Natural killer cell (primary cell): ENCODE measurements at places on chromosomes 11 and 22.
A peak's percentile ranks its signal among the peaks of the same experiment; 100 is the strongest.

DNA sequence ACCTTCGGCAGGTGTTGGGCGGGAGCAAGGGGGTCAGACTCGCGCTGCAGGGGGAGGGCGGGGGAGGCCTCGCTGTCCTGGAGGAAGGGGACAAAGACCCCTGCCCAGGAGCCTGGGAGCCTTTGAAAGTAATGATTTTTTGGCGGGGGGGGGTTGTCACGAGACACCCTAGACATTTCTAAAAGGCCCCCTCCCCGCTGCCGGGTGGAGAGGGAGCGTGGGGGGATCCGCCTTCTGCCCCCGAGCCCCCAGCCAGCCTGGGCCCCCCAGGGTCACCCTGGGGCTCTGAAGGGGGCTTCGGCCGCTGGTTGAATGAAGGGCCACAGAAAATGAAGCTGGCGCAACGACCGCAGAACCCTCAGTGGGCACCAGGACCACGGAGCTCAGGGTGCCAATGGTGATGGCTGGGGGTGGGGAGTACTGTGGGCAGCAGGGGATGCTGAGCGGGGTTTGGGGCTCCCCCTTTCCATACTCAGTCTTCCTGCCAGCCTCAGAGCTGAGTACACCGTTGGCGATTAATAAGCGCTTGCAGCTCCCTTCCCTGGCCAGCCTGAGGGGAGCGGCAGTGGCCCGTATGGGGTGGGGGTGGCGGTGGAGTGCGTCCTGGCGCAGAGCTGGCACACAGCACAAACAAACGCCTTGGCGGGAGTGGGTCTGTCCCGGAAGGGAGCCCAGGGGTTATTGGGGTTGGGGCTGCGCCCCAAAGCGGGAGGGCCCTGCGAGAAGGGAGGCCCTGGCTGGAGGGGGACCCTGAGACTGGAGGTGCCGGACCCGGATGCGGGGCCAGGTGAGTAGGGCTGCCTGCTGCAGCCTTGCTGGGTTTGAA, 1.2 kb upstream of the DUSP8 start:
- DNase-seq = peak; percentile 75

- no peak for DNase-seq
Measured at GRCh38 chr11:19359221-19360000, 118.7 kb upstream of the E2F8 start.

- no peak for DNase-seq
Measured at GRCh38 chr11:120019191-120019590, 118.7 kb downstream of the TRIM29 start.

GRCh38 chr11:129298988-129299387, 76.7 kb upstream of the BARX2 start:
- DNase-seq = no peak

GRCh38 chr11:80281194-80281593, 840.4 kb upstream of the TENM4 start:
- no peak for DNase-seq

DNA sequence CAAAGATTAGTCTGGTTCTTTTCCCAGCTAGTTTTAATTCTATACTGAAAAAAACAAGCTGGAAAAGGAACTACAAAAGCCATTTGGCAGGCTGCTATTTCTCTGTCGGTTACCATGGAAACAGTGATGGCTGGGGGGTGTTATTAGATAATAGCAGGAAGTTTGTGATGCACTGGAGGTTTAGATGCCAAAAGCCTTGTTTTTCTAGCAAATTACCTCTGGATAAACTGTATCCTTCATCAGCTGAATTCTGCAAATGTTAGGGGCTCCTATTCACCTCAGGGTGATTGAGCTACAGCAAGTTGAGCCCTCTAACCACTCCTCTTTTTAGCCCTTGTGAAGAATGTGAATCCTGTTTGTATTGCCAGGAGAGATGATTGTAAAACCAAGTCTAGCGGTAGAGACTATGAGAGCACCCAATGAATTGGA, 25.2 kb downstream of the ALKBH3 start:
- no peak for DNase-seq

DNA sequence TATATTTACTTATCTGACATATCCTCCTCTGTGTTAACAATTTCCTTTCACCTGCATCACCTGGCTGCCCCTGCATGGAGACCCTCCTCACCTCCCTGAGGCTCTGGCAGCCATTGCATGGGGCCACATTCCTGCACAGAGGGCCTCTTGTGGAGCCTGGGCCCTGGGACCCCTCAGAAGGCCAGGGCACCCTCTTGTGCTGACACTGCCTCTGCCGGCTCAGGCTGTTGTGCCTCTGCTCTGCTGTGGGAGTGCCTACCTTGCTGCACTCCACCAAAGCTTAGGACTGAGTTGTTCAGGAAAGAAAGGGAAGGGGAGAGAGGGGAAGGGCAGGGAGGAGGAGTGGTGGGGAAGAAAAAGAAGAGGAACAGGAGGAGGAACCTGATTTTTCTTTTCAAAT, 194.5 kb downstream of the ADAMTS15 start:
- no peak for DNase-seq

DNA sequence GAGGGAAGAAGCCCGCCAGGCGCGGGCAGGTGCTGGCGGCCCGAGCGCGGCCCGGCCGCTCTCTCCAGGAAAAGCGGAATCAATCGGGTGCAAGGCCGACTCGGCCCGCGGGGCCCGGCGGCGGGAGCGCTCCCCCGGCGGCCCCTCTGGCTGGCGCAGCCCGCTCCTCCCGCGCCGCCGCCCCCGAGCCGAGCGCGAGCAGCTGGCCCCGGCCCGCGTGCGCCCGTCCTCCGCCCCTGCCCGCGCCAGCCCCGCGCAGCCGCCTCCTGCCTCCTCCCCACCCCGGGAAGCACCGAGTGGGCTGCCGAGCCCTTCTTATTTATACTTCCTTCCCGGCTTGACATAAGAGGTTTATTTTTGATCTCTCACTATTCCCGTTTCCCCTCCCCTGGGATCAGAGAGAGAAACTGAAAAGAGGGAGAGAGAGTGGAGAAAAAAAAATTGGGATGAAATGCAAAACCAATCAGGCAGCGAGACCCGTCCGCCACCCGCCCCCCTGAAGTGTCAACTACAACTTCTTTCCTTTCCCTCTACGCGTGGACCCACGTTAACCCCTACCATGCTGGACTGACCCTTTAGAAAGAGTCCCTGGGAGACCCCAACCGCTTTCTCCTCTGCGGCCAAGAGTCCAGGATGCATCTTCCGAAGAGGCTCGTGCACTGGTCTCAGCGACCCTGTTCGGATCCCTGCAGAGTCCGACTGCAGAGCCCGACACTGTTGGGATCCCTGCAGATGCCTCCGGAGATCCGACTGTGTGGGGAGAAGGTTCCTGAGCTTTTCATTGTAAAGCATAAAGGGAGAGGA, at the start of gene ADAMTS8:
TSS of gene ADAMTS8 (minus strand) at position 294 of the 804 bp plus-strand sequence. CDS start 323 bp downstream, outside the sequence.
- DNase-seq = no peak

DNA sequence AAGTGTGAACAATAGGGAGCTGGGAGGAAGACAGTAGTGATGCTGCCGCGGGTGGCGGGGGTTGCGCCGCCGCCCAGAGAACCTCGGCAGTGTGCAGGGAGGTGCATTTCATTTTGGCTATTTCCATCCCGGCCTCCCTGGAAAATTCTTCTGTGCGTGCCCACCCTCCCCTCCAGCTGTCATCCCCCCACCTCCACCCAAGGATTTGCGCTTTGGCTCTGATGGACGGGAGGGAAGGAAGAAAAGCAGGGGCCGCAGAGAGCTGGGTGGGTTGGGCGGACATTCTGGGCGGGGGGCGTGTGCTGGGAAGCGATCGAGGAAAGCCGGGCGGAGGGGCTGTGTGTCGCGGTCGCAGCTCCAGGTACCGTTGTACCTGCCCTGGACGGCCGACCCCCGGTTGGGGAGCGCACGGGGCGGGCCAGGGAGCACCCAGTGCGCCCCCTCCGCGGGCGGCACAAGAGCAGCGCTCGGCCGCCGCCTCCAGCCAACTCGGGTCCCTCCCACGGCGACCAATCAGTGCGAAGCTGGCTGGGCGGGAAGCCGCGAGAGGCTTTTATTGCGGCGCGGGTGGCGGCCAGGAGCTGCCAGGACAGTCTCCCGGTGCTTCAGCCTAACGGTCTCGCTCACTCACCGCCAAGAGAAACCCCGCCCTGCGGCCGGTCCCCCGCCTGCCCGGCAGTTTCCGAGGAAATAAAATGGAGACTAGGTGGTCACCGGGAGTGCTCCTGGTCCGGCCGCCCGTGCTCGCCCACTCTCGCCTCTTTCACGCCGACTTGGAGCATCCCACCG, 1.6 kb downstream of the NCAM1 start:
- no peak for DNase-seq

DNA sequence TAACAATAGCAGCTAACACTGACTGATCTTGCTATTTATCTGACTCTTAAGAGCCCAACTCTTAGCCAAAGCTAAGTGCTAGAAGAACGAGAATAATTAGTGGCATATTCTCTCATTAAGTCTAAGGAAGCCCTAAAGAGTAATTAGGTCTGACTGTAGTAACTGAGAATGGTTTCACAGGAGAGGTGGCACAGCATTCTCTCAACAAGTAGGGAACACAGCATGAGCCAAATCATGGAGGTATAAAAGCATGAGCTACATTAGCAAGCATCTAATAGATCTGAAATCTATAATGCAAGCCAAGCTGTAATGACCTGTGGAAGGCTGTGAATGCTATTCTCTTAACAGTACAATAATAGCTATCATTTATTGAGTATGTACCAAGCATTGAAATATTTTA, 230.6 kb downstream of the TTC28 start:
- DNase-seq = no peak

DNA sequence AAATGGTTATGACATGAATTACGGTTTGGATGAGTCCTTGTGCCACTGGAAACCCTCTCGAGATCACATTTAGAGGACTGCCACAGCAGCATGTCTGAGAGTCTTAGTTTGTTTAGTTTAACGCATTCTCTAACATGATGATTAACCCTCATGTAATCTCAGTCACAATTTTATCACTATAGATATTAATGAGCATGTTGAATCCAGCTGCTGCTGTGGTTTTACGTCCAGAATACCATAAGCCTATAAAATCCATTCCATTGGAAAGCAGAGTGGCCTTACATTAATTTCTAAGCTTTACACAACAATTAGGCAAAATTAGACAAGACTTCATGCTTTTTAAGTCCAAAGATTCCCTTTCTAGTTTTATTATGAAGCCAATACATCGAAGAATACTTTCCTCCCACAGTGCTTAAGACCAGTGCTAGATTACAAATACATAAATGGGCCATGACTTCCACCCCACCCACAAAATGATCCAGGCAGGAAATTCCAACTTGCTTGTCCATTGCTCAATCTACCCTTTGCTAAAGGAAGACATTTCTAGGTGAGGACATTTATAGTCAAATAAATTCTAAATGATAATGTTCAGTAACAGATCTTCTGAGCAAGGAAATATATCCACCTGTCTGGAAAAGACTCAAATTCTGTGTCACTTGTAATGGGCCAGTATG, 3.5 kb upstream of the ELMOD1 start:
- no peak for DNase-seq

DNA sequence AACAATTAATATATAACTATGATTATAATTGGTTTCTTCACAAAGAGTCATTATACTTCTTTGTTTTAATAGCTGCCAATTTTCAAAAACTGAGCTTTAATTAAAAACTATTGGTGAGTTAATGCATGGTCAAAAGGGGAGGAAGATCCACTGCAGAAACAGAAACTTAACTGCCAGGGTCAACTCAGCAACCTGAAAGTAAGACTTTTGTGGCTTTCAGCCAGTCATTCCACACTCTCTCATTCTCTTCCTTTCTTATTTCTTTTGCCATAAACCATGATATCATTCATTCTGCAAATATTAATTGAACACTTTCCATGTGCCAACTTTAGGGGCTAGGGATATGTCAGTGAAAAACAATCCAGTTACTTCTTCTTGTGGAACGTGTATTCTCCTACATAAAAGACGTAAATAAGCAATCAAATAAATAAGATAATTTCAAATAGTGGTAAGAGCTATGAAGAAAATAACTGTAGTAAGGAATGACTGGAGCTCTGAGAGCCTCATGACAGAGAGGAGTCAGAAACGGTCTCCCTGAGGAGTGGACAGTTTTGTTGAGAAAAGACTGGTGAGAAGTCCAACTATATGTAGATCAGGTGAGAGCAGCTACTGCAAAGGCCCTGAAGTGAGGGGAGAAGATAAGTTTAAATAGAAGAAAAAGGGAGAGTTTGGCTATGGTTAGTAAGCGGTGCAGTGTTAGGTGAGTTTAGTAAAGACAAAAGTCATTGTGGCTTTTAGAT, 130.5 kb downstream of the GRIA4 start:
- no peak for DNase-seq

DNA sequence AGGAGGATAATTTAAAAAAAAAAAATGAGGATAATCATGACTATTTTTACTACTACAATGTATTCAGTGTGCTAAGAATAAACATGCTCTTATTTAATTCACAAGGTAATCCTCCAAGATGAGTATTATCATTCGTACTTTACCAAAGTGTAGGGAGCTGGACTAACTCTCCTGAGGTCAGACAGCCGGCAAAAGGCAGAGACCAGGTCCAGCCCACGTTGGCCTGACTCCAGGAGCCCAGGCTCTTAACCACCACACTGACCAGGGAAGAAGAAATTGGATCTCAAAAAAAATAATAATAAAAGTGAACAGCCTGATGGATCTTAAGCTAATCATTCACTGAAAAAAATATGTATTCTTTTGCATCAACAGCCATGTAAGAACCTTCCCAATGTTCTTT, 25.2 kb downstream of the PLAAT3 start:
- DNase-seq = no peak

DNA sequence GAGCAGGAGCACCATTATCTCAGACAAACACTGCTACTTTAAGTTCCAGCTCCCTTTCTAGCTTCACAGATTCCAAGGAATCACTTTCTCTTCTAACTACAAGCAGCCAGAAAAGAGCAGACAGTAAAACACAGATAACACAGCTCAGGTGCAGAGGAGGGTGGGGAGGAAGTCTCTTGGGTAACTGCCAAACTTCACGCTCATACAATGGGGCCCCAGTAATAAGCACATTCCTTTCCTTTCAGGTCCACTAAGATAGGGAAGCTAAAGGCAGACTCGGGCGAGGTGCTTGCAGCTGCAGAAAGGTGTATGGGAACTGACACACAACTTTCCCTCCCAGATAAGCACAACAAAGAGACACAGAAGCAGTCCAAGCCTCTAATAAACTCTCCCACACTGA, 69.2 kb upstream of the OR9G4 start:
- DNase-seq = no peak

- DNase-seq = no peak
Measured at GRCh38 chr11:130416906-130417305, 11.5 kb downstream of the ADAMTS8 start.

GRCh38 chr22:50115693-50116092, 25.9 kb downstream of the MOV10L1 start:
- no peak for DNase-seq

DNA sequence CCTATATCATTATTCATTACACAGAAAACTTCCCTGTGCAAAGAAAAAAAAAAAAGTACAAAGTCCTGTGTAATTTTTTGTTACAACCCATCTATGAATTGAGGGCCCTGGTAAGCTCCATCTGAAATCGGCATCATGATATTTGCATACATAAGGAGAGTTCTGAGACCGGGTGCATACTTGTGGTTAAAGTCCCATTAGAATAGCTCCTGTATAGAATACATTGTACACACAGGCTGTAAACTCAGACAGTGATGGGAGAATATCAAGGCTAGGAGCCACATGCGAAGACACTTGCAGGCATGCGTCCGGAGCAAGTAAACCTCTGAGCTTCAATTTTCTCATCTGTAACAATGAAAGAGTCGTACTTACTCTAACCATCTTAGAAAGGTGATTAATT, 353.2 kb downstream of the ETS1 start:
- DNase-seq = no peak
